Fibroblast of lung (primary cell): ENCODE measurements at places on chromosomes 2 and 18.
A peak's percentile ranks its signal among the peaks of the same experiment; 100 is the strongest.

GRCh38 chr18:13615432-13615861, 110.9 kb downstream of the FAM210A start:
- H3K36me3 ChIP-seq, result no peaks in the 10 kb centered on the region
- DNase-seq, result peak; percentile 18
- H3K4me1 ChIP-seq, result peaks cover 2% of the 10 kb centered on the region
- peaks cover 9% of the 10 kb centered on the region for H3K27me3 ChIP-seq

DNA sequence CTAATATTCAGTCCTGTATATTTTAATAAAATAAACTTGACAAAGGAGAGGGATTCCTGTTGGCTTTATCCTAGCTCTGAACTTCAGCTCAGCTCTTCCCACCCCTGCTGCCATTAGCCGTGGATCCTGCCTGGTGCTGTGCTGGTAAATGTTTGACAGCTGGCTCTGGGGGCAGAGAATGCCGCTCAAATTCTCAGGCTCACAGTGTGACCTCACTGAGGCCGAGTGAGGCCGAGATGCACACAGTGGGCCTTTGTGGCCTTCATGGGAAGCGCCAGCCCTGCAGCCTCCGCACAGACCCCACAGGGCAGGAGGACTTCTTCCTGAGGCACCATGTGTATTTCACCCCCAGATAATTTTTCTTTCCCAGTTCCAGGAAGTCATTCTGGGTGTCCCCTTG, 16.5 kb upstream of the FAHD2A start:
- H3K36me3 ChIP-seq, result no peaks in the 10 kb centered on the region
- H3K4me1 ChIP-seq, result no peaks in the 10 kb centered on the region
- no peak overlapping the region for H3K4me3 ChIP-seq
- no peak for DNase-seq

GRCh38 chr18:35826477-35826876, 146.0 kb upstream of the RMP24 start:
- H3K4me1 ChIP-seq, result no peaks in the 10 kb centered on the region
- H3K36me3 ChIP-seq, result no peaks in the 10 kb centered on the region
- no peak overlapping the region for H3K4me3 ChIP-seq
- no peak overlapping the region for H3K27ac ChIP-seq
- H3K27me3 ChIP-seq, result no peaks in the 10 kb centered on the region

DNA sequence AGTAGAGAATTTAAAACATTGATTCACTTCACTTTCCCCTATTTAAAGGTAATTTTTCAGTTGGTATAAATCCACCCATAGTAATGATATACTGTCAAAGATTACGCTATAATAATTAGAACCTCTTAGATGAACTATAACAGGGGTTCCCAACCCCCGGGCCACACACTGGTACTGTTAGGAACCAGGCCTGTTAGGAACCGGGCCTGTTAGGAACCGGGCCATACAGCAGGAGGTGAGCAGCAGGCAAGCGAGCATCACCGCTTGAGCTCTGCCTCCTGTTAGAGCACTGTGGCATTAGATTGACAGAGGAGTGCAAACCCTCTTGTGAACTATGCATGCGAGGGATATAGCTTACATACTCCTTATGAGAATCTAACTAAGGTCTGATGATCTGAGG, 34.0 kb upstream of the CD302 start:
- no peaks in the 10 kb centered on the region for H3K36me3 ChIP-seq
- no peak for DNase-seq
- no peak overlapping the region for H3K27ac ChIP-seq
- H3K27me3 ChIP-seq, result no peaks in the 10 kb centered on the region
- no peak overlapping the region for H3K4me3 ChIP-seq

GRCh38 chr18:76385681-76385975, 109.4 kb downstream of the ZNF516 start:
- DNase-seq, result no peak
- H3K4me1 ChIP-seq, result no peaks in the 10 kb centered on the region
- no peaks in the 10 kb centered on the region for H3K36me3 ChIP-seq
- H3K27ac ChIP-seq, result no peak overlapping the region
- H3K4me3 ChIP-seq, result no peak overlapping the region

GRCh38 chr2:132632000-132632649, 37.9 kb downstream of the LYPD1 start:
- H3K27me3 ChIP-seq, result no peaks in the 10 kb centered on the region
- H3K4me3 ChIP-seq, result no peak overlapping the region
- no peaks in the 10 kb centered on the region for H3K36me3 ChIP-seq

- no peaks in the 10 kb centered on the region for H3K27me3 ChIP-seq
- H3K4me3 ChIP-seq, result no peak overlapping the region
- H3K4me1 ChIP-seq, result peaks cover 12% of the 10 kb centered on the region
- no peak overlapping the region for H3K27ac ChIP-seq
- peaks cover 15% of the 10 kb centered on the region for H3K36me3 ChIP-seq
Measured at GRCh38 chr2:3461801-3462492, 57.4 kb downstream of the ADI1 start.

DNA sequence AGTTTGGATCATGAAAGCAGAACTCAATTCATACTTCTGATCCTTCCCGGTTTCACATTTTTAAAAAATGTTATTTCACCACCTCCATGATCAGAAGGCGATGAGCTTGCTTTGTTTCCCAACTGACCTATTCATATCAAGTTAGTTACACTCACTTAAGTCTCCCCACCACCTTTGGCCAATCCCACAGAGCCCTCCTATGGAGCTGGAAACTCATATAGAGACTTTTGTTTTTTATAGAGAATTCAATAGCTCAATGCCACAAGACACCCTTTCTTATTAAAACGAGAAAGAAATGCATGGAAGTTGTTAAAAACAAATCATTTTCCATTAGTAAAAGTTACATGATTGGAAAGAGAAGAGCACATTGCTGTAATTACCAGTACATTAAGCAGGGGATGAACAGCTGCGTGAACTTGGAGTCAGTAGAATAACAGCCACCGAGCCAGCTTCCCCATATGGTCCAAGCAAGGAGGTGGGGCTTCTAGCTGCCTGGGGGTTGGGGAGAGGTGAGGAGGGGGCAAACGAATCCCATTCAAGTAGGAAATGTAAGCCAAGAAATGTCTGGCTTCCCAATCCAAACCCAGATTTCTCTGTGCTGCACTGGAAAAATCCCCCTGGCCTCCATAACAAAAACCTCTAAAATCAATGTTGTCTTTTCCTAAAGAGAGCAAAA, 614.5 kb downstream of the IRS1 start:
- H3K4me3 ChIP-seq, result peak overlapping the region; percentile 5
- peaks cover 21% of the 10 kb centered on the region for H3K4me1 ChIP-seq
- DNase-seq, result peak; percentile 79

GRCh38 chr2:75605770-75606529, 40.6 kb upstream of the MRPL19 start:
- peak; percentile 85 for DNase-seq
- no peak overlapping the region for H3K4me3 ChIP-seq
- H3K36me3 ChIP-seq, result no peaks in the 10 kb centered on the region
- H3K27ac ChIP-seq, result peak overlapping the region; percentile 55
- H3K27me3 ChIP-seq, result no peaks in the 10 kb centered on the region

GRCh38 chr2:148546270-148546669, 98.3 kb upstream of the EPC2 start:
- no peak overlapping the region for H3K27ac ChIP-seq
- H3K4me3 ChIP-seq, result no peak overlapping the region
- H3K27me3 ChIP-seq, result no peaks in the 10 kb centered on the region
- no peaks in the 10 kb centered on the region for H3K36me3 ChIP-seq
- H3K4me1 ChIP-seq, result no peaks in the 10 kb centered on the region

GRCh38 chr18:3238742-3239141, 8.9 kb upstream of the MYL12A start:
- H3K4me1 ChIP-seq, result no peaks in the 10 kb centered on the region
- no peak overlapping the region for H3K4me3 ChIP-seq
- no peaks in the 10 kb centered on the region for H3K27me3 ChIP-seq
- H3K36me3 ChIP-seq, result no peaks in the 10 kb centered on the region
- DNase-seq, result no peak
- H3K27ac ChIP-seq, result no peak overlapping the region

- no peaks in the 10 kb centered on the region for H3K4me1 ChIP-seq
- no peaks in the 10 kb centered on the region for H3K27me3 ChIP-seq
- no peak for DNase-seq
- H3K27ac ChIP-seq, result no peak overlapping the region
- H3K36me3 ChIP-seq, result no peaks in the 10 kb centered on the region
Measured at GRCh38 chr2:168550670-168551069, 94.6 kb downstream of the CERS6 start.

DNA sequence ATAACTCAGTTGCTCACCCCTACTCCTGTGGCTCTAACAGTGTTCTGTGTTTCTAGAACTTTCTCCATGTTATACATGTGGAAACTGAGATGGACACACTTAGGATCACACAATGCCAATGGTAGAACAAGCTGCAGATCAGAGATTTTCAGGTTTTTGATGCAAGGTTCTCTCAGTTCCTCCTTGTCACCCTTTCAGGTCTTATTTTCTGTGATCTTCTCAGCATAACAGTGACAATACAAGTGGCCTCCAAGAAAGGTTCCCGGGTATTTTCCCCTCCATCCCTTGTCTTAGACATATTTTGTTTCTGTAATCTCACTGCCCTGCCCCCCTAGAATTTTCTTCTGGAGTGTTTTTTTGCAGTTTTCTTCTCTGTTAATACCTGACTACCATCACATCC, 6.2 kb upstream of the MGAT5 start:
- no peak overlapping the region for H3K4me3 ChIP-seq
- no peaks in the 10 kb centered on the region for H3K36me3 ChIP-seq
- no peak overlapping the region for H3K27ac ChIP-seq
- no peaks in the 10 kb centered on the region for H3K27me3 ChIP-seq
- peaks cover 5% of the 10 kb centered on the region for H3K4me1 ChIP-seq

- peaks cover 15% of the 10 kb centered on the region for H3K4me1 ChIP-seq
- no peak overlapping the region for H3K4me3 ChIP-seq
- peak; percentile 60 for DNase-seq
- no peak overlapping the region for H3K27ac ChIP-seq
- H3K27me3 ChIP-seq, result no peaks in the 10 kb centered on the region
Measured at GRCh38 chr2:134232868-134233727, 20.8 kb upstream of the MGAT5 start.

- peak; percentile 31 for DNase-seq
- no peaks in the 10 kb centered on the region for H3K36me3 ChIP-seq
- H3K4me3 ChIP-seq, result no peak overlapping the region
Measured at GRCh38 chr18:64037812-64038414, 68.0 kb downstream of the SERPINB8 start.

DNA sequence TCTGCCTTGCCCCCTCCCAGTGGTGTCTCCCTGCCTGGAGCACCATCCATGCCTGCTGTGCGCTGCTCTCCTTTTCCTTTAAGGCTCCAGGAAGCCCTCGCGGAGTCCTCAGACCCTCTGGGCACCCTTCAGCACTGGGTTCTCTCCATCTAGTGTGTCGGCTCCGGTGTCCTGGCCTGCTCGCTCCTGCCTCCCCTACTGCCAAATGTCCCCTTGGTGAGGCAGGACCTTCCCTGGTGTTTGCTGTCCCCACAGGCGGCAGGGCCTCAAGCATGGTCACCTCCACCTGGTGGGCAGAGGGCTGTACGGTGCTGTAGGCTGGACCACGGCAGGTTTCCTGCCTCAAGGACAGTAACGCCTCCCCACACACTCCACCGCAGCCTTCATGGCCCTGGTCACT, 90.2 kb downstream of the DGKD start:
- H3K4me3 ChIP-seq, result no peak overlapping the region
- no peak for DNase-seq
- no peak overlapping the region for H3K27ac ChIP-seq

- H3K36me3 ChIP-seq, result no peaks in the 10 kb centered on the region
- no peak for DNase-seq
- H3K4me1 ChIP-seq, result peaks cover 2% of the 10 kb centered on the region
- no peak overlapping the region for H3K4me3 ChIP-seq
- no peaks in the 10 kb centered on the region for H3K27me3 ChIP-seq
Measured at GRCh38 chr2:209422191-209422754, 1.6 kb upstream of the MAP2 start.

DNA sequence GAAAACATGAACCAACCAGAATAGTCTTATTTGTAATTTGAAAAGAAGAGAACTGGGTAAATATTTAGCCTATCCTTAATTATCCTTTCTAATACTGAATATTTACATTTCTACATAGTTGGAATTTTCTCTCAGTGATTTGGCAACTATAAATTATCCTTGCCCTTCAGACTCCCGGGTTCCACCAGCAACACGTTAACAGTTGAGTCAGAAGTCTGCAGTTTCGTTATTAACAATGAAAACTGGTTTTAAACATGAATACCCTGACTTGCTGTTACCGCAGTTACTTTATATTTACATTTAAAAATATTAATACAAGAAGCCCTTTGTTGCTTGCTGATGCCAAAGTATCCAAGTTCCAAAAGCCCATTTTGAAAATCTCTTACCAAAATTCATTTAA, 673.0 kb downstream of the ARHGAP15 start:
- peak overlapping the region; percentile 80 for H3K27ac ChIP-seq
- no peak overlapping the region for H3K4me3 ChIP-seq
- peaks cover 16% of the 10 kb centered on the region for H3K4me1 ChIP-seq

GRCh38 chr18:63908858-63909257, 1.1 kb downstream of the SERPINB10 start:
- DNase-seq, result no peak
- no peak overlapping the region for H3K27ac ChIP-seq
- no peaks in the 10 kb centered on the region for H3K27me3 ChIP-seq
- H3K4me1 ChIP-seq, result no peaks in the 10 kb centered on the region
- H3K36me3 ChIP-seq, result no peaks in the 10 kb centered on the region
- no peak overlapping the region for H3K4me3 ChIP-seq

DNA sequence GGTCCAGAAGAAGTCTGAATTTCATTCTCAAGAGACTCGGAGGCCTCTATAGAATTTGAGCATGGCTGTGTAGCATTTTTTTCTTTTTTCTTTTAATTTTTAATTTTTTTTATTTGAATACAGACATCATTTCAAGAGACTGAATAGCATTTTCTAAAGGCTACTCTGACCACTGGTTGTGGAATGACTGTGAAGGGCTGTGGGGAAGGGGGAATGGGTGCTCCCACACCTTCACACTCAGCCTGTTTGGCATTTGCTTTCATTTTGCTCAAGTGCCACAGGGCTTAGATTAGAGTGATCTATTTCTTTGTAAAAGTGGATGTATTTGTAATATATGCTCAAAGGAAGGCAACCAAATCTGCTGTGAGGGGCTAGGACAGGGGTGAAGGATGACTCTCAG, 142.0 kb upstream of the SPOPL start:
- H3K4me1 ChIP-seq, result no peaks in the 10 kb centered on the region
- no peak for DNase-seq
- H3K4me3 ChIP-seq, result no peak overlapping the region
- H3K36me3 ChIP-seq, result no peaks in the 10 kb centered on the region

DNA sequence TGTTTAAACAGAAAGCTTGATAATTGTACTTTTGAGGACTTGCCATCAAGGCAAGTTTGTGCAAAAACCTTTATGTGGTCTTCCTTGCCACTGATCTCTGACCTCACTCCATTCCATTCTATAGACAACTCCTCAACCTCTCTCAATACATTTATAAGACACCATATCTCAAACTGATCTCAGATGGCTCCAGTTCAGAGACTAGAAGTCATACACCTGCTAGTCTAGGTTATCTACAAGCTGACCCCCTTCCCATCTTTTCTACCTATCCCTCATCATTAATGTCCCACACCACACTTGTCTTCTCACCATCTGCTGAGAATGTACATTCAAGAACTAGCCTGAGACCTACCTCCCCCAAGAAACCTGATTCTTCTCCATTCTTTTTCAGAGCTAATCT, 113.1 kb downstream of the METTL8 start:
- H3K36me3 ChIP-seq, result no peaks in the 10 kb centered on the region
- no peak overlapping the region for H3K4me3 ChIP-seq
- H3K27me3 ChIP-seq, result no peaks in the 10 kb centered on the region
- DNase-seq, result no peak
- H3K4me1 ChIP-seq, result no peaks in the 10 kb centered on the region
- H3K27ac ChIP-seq, result no peak overlapping the region

- H3K27ac ChIP-seq, result no peak overlapping the region
- H3K4me3 ChIP-seq, result no peak overlapping the region
- H3K4me1 ChIP-seq, result no peaks in the 10 kb centered on the region
- DNase-seq, result no peak
Measured at GRCh38 chr2:9462313-9462712, 12.0 kb upstream of the IAH1 start.

- DNase-seq, result no peak
- H3K27me3 ChIP-seq, result no peaks in the 10 kb centered on the region
- no peaks in the 10 kb centered on the region for H3K36me3 ChIP-seq
- H3K27ac ChIP-seq, result no peak overlapping the region
Measured at GRCh38 chr2:70340075-70340474, 38.2 kb upstream of the FAM136A start.
